Naive thymus-derived CD8-positive, alpha-beta T cell (primary cell): ENCODE measurements at places on chromosomes 7 and 10.

DNA sequence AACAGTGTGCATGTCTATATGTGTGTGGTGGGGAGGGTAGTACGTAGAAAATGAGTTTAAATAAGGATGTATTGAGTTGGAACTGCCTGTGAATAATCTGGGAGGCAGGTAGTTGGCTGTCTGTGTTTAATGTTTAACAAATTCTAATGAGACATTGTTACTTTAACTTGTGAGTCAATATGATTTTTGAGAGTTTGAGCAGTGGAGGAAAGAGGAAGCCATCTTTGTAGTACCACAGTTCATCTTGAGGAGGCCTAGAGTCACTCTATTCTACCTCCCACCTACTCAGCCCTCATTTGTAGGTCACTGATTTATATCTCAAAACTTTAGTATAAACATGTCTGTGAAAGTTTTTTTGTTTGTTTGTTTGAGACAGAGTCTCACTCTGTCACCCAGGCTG lies 129.9 kb upstream of the ITGB1 start:
- DNase-seq: no peak

- no peak for DNase-seq
Measured at GRCh38 chr10:18000601-18001000, 48.9 kb downstream of the SLC39A12 start.

DNA sequence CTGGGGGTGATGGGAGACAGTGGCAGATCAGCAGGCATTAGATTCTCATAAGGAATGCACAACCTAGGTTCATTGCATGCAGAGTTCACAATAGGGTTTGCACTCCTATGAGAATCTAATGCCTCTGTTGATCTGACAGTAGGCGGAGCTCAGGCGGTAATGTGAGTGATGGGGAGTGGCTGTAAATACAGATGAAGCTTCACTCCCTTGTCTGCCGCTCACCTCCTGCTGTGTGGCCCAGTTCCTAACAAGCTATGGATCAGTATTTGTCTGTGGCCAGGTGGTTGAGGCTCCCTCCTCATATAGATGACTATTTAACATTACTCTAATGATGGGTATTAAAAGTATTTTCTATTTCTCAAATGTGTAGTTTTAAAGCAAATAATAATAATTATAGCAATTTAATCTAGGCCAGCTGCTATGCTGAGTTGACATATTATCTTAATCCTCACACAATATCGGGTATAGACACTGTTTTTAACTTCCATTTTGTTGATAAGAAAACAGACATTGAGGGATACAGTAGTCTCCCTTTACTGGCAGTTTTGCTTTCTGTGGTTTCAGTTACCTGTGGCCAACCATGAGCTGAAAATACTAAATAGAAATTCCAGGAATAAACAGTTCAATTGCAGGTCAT lies 39.9 kb downstream of the KIF20B start:
- DNase-seq: no peak

DNA sequence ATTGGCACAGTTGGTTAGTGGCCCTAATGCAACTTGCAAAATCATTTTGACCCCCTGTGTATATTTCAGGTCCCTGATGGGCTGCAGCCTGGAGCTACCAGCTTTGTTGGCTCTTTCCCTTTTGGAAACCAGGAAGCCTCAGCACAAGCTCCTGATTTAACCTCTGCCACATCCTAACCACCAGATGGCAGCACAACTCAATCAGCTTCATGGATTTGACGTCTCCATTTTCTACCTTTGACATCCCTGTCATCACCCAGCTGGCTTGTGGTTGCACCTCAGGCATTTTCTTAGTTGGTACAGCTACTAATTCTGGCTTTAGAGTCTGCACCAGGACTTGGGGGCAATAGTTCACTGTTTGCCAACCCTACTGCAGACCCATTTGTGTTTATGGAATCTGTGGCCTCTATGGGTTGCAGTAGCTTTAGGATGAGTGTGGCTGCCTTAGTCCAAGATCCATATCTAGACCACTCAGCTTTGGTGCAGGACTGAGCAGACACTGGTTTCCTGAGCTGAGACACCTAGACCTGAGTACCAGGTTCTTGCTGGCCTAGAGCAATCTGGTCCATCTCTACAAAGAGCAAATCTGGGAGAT lies 456.2 kb downstream of the REEP3 start:
- no peak for DNase-seq

DNA sequence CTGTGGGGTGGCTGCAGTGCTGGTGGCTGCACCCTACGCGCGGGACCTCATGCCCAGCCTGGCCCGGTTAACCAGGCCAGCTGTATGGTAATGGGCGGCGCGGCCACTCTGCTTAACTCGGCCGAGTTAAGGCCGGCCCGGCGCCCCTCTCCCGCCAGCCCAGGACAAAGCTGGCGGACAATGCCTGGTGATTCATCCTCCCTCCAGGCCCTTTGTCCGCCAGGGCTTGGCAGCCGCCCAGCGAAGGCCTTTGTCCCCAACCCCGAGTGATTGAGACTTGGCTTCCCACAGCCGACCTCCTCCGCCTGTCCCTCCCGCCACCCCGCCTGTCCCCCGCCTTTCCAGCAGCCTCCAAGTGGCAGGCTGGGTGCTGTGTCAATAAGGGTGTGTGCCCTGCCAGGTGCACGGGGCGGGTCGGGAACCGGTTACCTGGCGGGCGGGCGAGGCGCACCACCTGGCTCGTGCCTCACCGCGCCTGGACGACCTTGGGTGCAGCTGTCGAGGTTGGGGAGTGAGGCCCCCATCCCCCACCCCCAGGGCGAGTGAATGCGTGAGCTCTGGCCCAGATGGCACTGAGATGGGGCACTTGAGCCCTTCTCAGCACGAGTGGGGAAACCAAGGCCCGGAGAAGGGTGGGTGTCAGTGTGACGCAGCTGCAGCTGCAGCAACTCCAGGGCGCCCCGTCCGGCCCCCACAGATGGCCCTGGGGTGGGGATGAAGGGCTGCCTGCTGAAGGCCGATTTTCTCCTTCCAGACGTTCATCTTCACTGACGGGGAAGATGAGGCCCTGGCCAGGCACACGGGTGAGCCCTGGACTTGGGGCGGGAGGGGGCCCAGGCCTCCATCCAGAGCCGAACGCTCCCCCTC lies 4.6 kb downstream of the LFNG start:
- no peak for DNase-seq

DNA sequence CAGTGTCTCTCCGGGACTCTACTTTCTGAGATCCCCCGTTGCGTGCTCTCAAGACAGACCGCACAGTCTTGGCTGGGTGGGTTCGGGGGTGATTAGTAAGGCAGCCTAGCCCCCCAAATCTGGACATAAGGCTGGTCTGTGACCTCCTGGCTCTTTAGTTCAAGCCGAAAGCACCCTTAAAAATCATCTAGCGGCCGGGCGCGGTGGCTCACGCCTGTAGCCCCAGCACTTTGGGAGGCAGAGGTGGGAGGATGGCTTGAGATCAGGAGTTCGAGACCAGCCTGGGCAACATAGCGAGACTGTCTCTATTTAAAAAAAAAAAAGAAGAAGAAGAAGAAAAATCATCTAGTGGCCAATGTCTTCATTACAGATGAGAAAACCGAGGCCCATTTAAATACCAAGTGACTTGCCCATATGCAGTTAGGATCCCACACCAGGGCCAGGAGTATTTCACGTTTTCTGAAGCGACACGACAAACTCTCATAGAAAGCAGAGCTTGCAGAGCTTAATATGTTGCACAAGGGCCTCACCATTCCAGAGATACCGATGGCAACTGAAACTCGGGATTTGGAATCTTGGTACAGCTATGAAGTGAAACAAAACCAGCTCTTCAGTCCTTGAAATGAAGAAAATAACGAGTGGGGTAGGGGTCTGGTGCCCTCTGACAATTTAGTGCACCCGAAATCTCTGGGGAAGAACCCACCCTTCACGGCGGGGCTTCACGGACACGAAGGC lies 703 bp upstream of the HILPDA start:
- DNase-seq: no peak

GRCh38 chr10:92479547-92479946 lies 94.3 kb downstream of the IDE start:
- no peak for DNase-seq

DNA sequence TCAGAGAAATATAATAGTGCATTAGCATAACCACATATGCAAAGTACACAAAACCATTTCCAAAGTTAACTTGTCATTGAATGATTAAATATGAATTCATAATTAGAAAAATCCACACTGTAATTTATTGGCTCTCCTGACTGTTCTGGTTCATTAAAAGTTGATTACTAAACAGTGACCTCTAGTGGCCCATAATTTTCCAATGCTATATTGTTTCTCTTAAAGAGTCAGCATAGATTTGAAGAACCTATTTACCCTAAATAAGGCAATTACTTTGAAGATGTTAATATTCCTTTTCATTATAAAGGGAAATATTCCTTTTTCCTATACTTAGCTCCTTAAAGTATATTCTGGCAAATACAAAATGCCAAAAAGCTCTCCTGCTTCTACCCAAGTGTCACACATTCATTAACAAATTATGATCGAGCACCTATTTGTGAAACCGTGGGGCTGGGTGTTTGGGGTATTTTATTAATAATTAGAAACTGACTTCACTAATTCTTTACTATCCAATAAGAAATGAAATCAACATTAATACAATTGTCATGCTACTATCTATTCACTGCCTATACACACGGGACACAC lies 86.2 kb downstream of the HIBADH start:
- DNase-seq: peak; percentile 23

GRCh38 chr7:132825932-132826835 lies 249.9 kb upstream of the PLXNA4 start:
- no peak for DNase-seq

DNA sequence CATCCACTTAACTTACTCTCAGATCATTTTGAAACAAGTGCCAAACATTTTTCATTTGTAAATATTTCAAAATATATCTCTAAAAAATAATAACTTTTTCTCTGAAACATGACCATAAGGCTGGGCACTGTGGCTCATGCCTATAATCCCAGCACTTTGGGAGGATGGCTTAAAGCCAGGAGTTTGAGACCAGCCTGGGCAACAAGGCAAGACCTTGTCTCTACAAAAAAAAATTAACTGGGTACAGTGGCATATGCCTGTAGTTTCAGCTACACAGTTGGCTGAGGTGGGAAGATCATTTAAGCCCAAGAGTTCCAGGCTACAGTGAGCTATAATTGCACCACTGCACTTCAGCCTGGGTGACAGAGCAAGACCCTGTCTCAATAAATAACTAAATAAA lies 36.4 kb downstream of the USP54 start:
- no peak for DNase-seq

- no peak for DNase-seq
Measured at GRCh38 chr7:93179173-93179572, 31.0 kb upstream of the SAMD9L start.

- no peak for DNase-seq
Measured at GRCh38 chr10:93715345-93715744, 13.0 kb upstream of the FRA10AC1 start.

- no peak for DNase-seq
Measured at GRCh38 chr7:149021725-149022062, 6.6 kb downstream of the PDIA4 start.
